ENCODE measurements at places on chromosomes 6 and 20.

DNA sequence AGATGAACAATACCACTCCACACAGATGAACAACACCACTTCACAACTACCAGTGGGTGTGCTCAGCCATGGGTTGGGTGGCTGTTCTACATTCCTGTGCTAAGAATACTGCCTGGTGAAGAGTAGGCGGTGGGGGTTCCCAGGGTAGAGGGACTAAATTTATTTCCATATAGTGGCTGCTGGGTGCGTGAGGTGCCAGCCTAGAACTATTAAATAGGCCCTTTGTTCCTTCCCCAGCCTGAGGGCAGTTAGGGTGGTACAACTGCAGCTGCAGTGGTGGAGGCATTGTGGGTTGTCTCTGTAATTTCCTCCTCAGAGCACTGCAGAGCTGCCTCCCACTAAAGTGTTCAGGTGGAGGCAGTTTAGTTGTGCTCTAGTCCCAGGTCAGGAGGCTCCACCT, 618.4 kb downstream of the MMUT start:
- DNase-seq: no peak

DNA sequence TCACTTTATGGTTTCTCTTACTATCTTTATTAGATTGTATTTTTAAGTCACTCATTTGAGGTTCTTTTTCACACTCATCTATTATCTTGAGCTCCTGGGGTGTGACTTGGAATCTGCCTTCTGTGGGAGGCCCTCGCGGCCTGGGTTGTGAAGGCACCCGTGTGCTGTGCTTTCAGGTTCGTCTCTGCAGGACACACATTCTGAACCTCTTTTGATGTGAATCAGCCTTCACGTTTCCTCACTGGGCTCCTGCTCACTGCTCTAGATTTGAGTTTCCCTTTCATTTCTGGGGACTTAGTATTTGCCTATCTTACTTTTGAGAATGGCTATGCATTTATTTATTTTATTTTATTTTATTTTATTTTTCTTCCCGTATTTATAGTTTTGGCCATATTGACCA, 97.8 kb downstream of the PACRG start:
- DNase-seq: peak; percentile 7

- DNase-seq: no peak
These were observed 27.9 kb upstream of the NT5E start for GRCh38 chr6:85421972-85422371.

- no peak for DNase-seq
These were observed 89.6 kb upstream of the TOX2 start for GRCh38 chr20:43825051-43825402.

DNA sequence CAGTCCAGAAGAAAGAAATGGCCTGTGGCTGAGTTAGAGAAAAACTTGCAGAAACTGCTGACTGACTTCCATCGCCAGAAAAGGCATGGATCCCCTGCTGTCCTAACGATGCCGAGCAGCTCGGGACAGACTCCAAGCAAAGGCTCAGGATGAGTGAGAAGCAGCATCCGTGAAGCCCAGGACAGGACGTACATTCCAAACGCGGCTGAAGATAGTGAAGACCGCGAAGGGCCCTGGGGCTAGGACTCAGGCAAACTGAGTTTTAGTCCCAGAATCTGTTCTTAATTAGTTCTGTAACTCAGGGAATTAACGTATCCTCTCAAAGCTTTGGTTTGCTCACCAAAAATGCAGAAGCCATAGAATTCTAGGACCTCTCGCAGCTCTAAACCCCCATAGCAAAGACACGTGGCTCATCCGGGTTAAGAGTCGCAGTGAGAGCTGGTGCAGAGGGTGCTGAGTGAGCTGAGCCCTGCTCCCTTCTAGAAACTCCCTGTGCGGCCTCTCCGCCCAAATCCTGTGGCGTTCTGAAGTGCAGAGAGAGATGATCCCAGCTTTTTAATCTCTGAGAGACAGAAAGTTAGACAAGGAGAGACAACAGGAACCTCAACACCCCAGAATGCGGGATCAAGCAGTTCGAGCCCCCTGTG, 132.9 kb upstream of the THBS2 start:
- no peak for DNase-seq

DNA sequence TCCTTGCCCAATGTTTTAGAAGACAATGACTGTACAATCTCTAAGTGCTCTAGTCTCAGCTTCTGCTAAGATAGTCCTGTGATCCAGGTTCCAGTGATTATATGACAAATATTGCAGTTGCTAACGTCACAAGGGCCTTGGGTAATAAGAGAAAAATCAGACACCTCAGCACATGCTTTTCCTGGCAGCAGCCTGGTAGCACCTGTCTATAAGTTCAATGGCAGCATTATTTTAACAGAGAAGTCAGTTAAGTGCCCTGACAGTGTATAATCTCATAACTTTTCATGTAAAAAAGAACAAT, 121.3 kb upstream of the BCLAF1 start:
- no peak for DNase-seq

- DNase-seq: no peak
These were observed 19.2 kb downstream of the HMGN3 start for GRCh38 chr6:79215213-79215824.

- DNase-seq: no peak
These were observed 3.1 kb upstream of the SPACA1 start for GRCh38 chr6:88044530-88044929.

- no peak for DNase-seq
These were observed 14.3 kb downstream of the ZNF451 start for GRCh38 chr6:57104336-57104735.

GRCh38 chr6:101413773-101414172, 20.3 kb downstream of the GRIK2 start:
- DNase-seq: no peak

GRCh38 chr6:95117236-95117635, 460.1 kb upstream of the MANEA start:
- DNase-seq: no peak

DNA sequence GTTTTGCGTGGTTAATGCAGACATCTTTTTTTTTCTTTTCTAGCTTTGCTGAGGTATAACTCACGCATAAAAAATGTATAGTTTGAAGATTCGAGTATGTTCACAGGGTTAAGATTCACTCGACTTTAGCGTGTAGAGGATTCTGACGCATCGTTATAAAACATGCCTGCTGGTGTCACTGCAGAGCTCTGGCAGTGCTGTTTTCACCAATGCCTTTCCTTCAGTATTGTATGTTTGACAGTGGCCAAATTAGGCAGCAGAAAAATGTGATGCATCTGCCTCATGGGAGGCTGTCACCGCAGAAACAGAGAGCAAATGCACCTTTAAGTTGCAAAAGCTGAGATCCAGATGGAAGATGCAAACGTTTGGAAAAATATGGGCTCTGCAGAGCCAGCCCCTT, 18.0 kb upstream of the SIRPB2 start:
- DNase-seq: peak; percentile 38

DNA sequence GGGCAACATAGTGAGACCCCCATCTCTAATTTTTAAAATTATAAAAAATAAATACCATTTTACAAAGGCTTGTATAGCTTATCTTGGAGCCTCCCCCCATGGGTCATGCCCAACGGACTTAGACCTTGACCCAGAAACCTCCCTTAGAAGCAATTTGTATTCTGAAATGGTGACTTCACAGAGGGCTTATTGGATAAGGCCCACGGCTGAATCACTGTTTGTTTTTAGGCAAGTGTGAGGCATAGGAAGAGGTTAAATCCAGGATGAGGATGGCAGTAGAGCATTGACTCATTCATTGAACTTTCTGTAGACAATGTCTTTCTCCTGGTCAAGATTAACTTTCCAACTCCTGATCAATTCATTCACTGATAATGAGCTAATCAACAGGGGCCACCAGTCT, 6.2 kb upstream of the SNAI1 start:
- no peak for DNase-seq

- DNase-seq: no peak
These were observed 49.3 kb upstream of the FAM83C start for GRCh38 chr20:35341366-35342028.

DNA sequence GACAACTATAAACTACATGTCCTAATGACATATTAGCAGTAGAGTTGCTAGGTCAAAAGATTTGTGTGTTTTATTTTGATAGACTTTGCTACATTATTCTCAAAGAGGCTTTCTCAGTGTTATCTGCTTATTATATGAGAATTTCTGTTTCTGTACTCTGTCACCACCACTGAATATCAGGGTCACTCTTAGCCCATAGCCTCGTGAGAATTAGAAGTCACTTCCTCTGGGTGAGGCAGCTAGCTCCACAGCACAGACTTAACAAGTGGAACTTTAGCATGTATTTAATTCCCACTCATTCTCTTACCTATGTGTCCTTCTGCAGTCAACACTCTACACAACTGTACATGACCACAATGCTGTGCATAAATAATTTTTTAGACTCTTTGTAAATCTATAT, 6.7 kb downstream of the PHACTR2 start:
- no peak for DNase-seq

DNA sequence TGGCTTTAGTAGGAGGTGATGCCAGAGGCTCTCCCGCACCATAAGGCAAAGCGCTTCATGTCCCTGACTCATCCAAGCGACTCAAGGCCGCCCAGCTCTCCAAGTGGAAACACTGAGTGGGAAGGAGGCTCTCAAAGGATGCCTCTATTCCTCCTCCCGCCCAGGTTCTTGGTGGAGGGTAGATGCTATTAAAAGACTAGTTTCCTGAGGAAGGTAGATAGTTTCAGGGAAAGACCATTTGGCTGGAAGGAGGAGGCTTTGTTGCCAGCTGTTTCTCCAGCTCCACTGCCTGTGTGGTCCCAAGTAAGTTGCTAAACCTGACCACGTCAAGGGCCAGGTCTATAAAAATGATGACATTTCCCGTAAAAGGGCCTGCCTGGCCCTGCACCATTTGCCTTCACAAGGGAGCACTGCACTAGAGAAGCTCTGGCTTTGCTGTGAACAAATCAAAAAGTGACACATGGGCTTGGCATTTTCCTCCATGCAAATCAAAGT, 48.2 kb downstream of the GMDS start:
- no peak for DNase-seq

DNA sequence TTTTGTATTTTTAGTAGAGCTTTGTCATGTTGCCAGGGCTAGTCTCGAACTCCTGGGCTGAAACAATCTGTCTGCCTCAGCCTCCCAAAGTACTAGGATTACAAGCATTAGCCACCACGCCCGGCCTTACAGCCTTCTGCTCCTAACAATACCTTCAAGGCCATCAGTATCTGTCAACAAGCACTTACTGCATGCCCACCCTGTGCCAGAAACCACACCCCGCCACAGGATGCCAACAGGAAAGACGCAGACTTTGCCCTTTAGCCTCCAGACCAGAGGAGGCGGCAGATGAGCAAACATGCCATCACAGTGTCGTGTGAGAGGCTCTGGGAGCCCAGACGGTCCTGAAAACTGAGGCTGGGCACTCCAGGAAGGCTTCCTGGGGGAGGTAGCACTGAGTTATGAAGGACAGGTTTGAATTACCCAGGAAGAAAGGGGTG, 34.7 kb upstream of the TGM3 start:
- no peak for DNase-seq

GRCh38 chr20:478010-478948, 15.9 kb upstream of the TBC1D20 start:
- no peak for DNase-seq

DNA sequence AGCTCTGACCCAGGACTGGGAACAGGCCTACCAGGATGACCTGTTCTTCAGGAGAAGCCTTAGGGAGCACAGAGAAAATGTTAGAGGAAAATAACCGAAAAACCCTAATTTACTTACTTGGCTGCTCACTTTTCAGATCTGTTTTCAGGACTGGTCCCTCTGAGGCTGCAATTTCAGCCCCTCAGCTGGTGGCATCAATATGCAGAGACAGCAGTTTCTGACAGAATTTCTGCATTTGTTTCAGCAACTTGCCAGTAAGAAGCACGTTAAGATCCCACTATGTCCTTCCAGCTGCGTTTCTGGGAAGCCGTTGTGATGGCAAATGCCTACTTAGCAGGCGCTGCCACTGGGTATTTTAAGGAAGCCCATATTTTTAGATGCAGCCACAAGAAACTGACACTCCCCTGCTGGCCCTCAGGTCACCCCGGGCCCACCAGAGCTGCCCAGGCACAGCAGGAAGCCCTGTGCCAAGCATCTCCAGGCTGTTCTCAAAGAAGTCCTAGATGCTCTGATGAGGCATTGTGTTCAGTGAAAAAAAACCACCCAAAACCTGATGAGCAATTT, 7.5 kb downstream of the YTHDF1 start:
- no peak for DNase-seq

DNA sequence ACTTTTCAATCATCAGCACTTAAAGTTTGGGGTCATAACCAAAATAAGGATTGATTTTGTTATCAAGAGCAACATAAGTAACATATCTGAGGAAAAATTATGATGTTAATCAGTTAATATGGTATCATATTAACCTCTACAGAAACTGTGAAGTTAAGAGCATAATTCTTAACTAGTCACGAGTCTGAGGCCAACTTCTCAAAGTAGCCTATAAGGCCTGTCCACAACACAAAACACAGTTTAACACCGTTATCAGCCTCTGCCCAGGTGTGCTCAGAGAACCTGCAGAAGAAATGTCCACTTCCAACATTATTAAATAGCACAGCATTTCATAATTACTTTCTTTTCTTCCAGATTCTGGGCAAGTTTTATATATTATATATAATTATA, 1.1 kb downstream of the STX7 start:
- DNase-seq: no peak

DNA sequence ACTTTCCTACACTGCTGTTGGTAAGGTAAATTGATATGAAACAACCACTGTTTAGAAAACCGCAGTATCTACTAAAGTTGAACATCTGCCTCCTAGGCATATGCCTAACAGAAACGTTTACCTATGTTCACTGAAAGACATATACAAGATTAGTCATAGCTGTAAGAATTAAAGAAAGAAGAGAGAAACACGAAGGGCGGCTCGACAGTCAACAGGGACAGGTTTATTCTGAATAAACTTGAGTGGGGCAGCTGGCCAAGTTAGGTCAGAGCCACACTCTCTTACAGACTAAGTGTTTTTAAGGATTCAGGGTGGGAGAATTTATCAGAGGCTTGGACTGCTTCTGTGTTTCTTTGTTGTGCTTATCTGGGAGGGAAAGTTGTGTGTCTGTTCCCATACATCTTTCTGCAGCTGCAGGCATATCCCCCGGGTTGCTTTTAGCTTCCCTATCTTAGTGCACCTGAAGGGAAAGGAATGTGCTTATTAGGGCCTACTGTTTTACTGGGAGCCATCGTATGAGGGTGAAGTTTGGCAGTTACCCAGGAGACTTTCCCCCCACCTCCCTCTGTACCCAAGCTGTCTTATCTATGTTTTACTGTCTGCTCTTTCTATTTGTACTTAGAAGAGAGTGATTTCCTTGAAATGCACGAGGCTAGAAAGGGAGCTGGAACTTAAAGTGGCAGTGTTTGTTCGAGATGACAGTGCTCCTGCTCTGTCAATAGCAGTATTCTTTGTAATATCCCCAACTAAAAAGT, 20.4 kb downstream of the PROCR start:
- no peak for DNase-seq

GRCh38 chr20:16709017-16709416, 20.8 kb upstream of the SNRPB2 start:
- DNase-seq: peak; percentile 19

GRCh38 chr20:55597526-55597925, 407.8 kb downstream of the CBLN4 start:
- no peak for DNase-seq
